ENCODE measurements at places on chromosomes 3 and 15.

- no peak for DNase-seq
Observed at GRCh38 chr3:151976211-151977050, 103.0 kb downstream of the SUCNR1 start.

- DNase-seq = no peak
Observed at GRCh38 chr3:140292170-140292569, 357.2 kb downstream of the CLSTN2 start.

- DNase-seq = no peak
Observed at GRCh38 chr15:41020311-41020710, 67.0 kb downstream of the CHAC1 start.

- no peak for DNase-seq
Observed at GRCh38 chr3:155572085-155572484, 172.8 kb downstream of the PLCH1 start.

DNA sequence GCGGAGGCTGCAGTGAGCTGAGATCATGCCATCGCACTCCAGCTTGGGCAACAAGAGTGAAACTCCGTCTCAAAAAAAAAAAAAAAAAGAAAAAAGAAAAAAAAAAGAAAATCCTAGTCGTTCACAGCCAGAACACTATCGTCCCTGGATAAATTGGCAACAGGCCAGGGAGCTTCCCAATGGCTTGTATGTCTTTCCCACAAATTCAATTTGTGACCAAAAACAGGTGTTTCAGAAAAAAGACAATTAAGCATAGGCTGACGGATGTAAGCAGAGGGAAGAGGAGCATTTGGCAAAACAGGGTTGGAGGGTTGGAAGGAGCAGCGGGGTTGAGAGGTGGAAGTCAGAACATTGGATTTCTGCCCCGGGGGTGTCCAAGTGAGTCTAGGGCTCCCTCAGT, 8.5 kb downstream of the EPB42 start:
- no peak for DNase-seq

DNA sequence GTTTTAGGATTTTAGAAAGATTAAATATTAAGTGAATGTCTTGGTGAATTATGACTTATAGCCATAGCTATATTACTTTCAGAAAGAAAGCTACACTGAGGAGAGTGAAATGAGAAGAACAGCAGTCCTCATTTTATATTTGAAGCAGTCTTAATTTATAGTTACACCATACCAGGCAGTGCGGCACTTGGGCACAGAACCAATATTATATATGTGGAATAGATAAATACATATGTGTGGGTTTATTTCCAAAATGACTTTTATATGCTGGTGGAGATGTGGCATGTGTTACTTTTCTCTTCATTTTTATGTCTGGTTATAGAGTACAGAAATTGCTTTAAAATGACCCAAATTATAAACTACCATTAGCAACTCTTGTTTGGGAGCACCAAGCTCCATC, 759.5 kb downstream of the GRM7 start:
- DNase-seq = no peak

GRCh38 chr3:31498791-31499190, 33.9 kb upstream of the STT3B start:
- DNase-seq = no peak

DNA sequence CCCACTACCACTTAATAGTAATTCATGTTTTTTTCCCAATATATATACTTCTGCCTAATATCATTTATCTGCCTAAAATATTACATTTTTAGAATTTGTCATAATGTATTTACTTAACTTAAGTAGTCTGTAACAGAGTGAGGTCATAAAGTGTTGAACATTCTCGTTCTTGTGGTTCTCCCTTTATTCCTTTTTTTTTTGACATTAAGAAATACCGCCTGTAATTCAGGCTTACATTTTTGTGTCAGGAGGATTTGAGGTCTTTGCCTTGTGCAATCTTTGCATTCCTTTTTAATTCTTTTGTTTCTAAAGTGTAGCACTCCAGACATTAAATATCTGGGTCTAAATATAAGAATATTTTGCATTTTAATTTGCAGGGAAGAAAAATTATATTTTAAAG, 315.4 kb downstream of the PTPRG start:
- DNase-seq = no peak

- no peak for DNase-seq
Observed at GRCh38 chr3:158249183-158249582, 139.3 kb downstream of the RSRC1 start.

DNA sequence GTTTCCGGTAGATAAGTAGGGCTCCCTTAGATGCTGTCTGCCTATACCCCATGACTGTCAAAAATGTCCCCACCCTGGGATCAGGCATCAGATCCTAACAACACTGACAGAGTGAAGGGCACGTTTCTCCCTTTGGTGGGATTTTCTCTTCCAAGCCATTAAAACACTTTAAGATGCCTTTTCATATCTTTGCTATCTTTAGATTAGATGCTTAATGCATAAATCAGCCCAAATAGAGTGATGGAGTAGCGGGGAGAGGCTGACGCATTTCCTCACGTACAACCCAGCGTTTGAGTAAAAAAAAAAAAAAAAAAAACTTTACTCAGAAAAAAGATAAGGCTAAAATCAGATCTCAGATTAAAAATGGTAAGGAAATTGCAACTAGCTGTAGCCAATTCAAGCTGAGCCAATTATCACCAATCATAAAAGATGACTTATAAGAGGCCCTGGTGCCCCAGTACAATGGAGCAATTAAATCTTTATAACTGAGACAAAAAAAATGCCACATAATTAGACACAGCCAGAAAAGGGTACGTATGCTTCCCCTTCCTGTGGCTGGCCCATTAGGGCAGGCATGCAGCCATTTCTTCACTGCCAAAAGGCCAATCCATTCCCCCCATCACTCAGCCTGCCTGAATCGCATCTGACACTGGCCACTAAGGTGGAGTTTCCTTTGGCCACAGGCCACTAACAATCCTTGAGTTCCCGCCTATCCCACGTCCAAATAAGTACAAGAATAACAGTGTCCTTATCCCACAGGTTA, 45.0 kb downstream of the RFTN1 start:
- no peak for DNase-seq

DNA sequence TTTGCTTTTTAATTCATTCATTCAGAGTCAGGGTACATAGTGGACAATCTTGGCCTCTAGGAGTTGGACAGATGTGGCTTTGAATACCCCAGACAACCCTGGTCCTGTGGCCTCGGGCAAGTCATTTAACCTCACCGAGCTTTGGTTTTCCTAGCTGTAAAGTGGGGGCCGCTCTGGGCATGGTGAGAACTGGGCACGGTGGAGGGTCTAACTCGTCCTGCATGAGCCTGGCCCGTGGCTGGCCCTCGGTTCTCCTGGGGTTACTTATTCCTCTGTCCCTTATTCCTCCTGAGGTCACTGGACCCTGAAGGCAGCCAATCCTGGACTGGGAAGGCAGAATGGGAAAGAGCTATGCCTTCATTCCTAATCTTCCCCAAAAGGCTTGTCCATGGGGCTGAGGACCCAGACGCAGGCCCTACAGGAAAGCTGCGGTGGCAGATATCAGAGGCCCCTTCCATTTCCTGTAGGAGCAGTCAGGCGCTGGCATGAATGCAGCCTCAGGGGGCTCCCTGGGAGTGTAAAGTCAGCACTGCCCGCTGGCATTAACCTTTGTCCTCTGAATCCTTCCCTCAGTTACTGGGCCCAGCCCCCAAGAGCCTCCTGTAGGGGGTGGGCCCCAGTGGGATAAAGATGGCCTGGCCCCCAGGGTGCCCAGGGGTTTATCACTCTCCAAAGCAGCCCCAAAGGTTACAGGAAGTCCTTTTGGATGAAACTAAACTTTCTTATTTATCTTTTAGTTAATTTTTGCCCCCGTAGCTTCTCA, 17.9 kb upstream of the SEC13 start:
- no peak for DNase-seq

- no peak for DNase-seq
Observed at GRCh38 chr3:162328649-162329048, 832.0 kb downstream of the OTOL1 start.

- DNase-seq = no peak
Observed at GRCh38 chr15:23998056-23998455, 311.0 kb upstream of the NDN start.

- no peak for DNase-seq
Observed at GRCh38 chr3:34077417-34078195, 279.2 kb downstream of the PDCD6IP start.

DNA sequence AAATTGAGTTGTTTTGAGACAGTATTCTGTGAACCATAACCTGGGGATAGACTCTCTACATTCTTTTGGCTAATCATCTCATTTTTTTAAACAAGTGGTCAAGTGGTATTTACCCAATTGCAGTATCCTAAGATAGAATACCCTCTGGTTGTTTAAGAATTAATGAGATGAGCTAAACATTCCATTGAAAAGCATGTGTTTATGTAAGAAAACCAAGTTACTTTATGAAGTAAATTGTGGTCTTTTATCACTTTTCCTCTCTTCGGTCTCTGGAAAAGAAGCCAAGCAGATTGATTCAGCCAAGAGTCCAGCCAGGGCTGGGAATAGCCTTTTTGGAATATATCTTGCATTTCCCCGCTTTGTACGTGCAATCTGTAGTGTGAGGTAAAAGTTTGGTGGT, 185.7 kb upstream of the TOPAZ1 start:
- DNase-seq = no peak

- no peak for DNase-seq
Observed at GRCh38 chr3:147616998-147617619, 207.9 kb downstream of the ZIC1 start.

GRCh38 chr3:146948186-146948585, 343.0 kb upstream of the PLSCR5 start:
- DNase-seq = no peak

- no peak for DNase-seq
Observed at GRCh38 chr3:143383421-143383820, 263.9 kb downstream of the CHST2 start.

- no peak for DNase-seq
Observed at GRCh38 chr3:150912501-150912900, 7.3 kb upstream of the MINDY4B start.

DNA sequence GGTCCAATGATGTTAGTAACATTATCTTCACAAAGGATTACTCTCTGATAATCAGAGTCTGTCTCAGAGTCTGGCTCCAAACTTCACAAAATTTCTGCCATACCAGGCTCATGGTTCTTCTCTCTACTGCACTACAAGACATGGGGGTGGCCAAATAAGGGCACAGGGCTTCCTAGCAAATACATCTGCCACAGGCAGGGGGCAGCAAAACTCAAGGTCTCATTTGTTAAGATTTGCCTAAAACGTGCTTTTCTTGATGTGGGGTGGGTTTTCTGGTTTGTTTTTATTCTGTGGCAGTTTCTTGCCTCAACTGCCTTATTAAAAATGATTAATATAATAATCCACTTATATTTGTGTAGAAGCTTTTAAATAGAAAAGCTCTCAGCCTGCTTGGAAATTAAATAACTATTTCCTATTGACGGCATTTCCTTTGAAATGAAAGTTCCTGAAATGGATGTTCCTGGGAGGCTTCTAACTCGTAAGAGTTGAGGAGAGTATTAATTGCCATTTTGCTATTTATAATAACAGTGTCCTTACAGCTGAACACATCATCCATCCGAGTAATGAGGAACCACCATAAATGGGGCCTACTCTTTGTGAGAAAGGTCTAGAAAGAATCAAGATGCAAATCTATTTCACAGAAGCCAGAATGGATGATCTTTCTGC, 53.8 kb downstream of the SST start:
- DNase-seq = peak; percentile 20

GRCh38 chr15:28990390-28990789, 104.6 kb downstream of the APBA2 start:
- no peak for DNase-seq

GRCh38 chr3:12574661-12575060, 17.8 kb downstream of the MKRN2 start:
- no peak for DNase-seq

Data from HuH-7 (cell line).